ENCODE measurements at places on chromosomes 5 and 9.
A peak's percentile ranks its signal among the peaks of the same experiment; 100 is the strongest.

- DNase-seq: no peak
These were observed 196.7 kb downstream of the TENT4A start for GRCh38 chr5:6909901-6910300.

- DNase-seq: no peak
These were observed 102.9 kb upstream of the RAD23B start for GRCh38 chr9:107180206-107180605.

DNA sequence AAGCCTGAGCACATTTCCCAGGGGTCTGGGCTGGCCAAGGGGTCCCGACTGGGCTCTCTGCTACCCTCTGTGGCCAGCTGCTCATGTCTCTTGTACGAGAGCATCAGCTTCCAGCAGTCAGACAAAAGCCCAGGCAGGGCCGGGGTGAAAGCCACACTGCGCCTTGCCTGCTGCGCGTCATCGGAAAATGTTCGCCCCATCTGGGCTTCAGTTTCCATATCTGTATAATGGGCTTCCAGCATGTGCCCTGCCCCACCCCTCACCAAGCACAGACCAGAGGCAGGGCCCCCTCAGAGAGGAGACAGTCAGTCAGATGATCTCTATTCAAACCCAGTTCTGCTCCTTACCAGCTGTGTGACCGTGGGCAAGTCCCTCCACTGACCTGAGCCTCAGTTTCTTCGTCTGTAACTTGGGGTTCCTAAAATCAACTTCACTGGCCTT lies 8.0 kb upstream of the GRHPR start:
- DNase-seq: no peak

DNA sequence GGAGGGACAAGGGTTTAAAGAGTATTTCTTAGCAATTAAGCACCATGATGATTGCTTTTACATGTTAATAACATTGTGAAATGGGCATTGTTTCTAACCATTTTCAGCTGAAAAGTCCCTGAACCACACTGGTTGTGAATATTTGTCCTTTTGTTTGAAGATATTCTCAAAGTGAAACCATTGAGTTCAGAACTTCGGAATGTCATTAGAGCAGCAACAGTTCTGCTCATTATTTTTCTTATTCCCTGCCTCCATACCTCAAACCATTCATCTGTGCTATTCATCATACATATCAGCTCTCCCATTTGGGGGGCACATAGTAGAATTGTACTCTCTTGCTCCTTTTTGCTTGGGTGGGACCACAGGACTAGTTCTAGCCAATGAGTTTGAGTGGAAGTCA lies 553.0 kb upstream of the ZNF462 start:
- no peak for DNase-seq

- DNase-seq: no peak
These were observed 3.0 kb upstream of the FAM78A start for GRCh38 chr9:131279196-131279862.

DNA sequence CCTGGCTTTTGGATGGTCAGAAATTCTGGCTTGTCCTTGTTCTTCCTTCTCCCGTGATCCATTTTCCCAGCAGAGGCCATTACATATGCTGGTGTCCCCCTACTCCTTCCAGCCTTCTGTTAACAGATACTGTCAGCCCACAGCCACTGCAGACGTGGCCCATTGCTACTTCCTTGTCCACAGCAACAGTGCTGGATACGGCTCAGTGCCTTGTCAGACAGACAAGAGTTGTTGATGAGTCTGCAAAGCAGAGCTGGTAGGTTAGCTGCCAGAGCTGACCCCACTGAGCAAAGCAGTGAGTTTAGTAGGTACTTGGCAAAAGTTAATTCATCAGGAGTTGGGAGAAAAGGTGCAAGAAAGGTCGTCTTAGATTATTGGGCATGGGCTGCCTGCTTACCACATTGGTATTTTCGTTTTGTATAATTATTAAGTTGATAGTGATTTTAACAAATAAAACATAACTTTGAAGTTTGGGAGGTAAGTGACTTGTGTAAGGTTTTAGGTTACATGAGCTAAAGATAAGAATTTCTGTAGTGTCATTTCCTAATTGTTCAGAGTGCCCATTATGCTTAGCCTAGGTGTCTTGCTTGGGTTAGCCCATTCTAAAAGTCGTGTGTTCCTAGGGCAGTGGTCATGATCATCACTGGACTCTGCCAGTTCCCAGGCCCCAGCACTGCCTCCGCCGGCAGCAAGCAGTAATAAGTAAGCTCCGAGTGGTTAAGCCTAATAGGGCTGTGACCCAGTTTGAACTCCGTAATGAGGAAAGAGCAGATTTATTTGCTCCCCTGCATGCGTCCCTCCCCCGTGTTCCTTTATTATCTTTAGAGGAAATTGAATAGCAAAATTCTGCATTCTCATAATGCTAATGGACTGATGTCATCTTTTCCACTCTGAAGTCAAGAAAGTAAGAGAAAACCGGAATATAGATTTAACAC lies 292.0 kb downstream of the FANCC start:
- no peak for DNase-seq

GRCh38 chr9:353077-353476 lies 138.4 kb downstream of the DOCK8 start:
- no peak for DNase-seq

GRCh38 chr5:149550594-149551226 lies 529 bp downstream of the CSNK1A1 start:
- DNase-seq: peak; percentile 13

DNA sequence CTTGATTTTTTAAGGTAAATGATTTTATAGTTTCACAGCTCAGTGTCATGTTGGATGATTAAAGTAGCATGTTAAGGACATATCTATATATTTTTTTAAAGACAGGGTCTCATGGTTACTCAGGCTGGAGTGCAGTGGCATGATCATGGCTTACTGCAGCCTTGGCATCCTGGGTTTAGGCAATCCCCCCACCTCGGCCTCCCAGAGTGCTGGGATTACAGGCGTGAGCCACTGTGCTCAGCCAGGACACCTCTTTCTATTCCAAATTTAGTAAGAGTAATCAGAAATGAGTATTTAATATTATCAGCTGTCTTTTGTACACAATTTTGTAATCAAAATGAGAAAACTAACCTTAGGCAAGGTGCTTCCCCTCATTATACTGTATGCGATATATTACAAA lies 38.6 kb upstream of the LRRTM2 start:
- DNase-seq: no peak

DNA sequence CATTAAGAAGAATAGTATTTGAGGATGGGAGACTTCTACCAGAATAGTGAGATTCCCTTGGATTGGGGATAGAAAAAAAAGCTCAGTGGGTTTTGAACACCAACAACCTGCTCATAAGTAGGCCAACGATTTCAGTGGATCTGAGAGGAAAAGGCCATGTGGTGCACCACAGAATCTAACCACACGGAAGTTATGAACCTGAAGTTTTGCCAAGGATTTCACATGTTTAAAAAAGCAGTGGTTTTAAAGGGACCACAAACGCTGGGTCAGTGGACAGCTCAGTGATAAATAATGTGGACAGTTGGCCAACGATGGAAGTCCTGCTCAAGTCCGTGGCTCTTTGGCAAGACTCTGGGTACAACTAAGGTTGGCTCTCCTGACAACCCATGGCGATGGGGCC lies 107.2 kb upstream of the TXNDC8 start:
- DNase-seq: no peak

DNA sequence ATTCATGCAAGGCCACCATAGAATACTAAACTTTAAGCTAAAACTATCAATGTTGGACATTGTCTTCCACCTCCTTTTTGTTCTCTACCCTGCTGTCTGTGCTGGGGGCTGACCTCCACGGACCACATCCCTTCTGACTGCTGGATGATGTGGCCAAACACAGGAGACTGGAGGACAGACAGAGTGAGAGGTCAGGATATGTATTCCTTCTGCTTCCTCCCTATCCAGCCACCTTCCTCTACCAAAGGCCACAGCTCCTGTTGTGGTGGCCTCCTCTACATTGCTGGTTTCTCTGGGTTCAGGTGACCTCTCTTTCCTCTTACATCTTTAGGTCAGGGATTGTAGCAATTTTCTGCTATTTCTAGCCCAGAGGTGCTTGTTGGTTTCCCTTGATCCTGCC lies 148.1 kb downstream of the ACTBL2 start:
- DNase-seq: no peak
